Stimulated activated naive CD4-positive, alpha-beta T cell (primary cell): ENCODE measurements at places on chromosomes 12 and 14.

DNA sequence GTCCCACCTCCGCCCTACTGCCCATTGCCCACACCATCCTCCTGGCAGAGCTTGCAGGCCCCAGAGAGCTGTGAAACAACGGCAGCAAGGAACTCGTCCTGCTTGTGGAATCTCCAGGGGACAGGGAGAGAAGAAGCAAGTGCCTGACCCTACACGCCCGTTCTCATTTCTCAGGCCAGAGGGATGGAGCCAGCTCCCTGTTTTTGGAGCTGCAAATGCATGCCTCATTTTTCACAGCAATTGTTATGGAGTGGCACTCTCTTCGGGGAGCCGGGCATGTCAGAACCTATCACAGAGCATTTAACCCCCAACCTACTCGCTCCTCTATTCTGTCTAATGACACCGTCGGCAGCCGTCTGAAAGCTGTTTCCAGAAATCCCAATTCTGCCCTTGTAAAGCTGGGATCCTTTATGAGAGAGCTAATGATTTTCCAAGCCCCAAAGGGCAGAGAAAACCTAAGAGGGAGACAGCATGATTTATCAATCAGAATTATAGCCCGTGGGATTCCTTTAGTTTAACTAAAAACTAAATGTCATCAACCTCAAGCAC, 222.3 kb upstream of the NOS1 start:
- DNase-seq = no peak

- no peak for DNase-seq
These were observed 17.0 kb upstream of the TAS2R14 start for GRCh38 chr12:10956085-10956484.

DNA sequence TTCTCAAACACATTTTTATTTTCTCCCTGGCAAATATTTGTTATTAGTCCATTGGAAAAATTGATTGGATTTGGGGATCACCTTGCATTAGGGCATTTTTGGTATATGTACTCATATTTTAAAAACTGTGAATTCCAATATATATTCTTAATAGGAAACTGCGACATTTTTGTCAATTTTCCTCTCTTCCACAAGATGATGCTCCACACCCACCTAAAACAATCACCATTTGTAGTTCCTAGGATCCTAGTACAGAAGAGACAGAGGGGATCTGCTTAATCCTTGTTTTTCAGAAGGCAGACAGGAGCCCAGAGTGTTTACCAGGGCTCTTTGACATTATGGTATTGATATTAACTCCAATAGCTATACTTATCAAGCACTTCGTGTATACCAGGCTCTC, 22.8 kb upstream of the OASL start:
- DNase-seq = no peak

DNA sequence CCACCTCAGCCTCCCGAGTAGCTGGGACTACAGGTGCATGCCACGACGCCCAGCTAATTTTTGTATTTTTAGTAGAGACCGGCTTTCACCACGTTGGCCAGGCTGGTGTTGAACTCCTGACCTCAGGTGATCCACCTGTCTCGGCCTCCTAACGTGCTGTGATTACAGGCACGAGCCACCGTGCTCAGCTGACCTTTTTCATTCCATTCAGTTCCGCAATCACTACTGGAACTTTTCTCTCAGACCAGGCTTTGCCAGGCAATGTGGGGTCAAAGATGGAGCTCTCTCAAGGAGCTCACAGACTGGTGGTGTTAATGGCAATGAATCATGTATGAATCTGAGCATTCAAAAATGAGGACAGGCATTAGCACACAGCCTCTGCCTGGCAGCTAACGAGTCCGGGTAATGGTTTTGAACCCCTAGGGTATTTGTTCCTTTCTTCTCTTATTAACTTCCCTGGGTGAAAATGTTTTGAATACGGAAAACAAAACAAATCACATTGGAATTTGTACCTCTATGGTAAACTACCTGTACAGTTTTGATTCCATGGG, 9.4 kb upstream of the TCHP start:
- no peak for DNase-seq

- DNase-seq = no peak
These were observed 2.0 kb upstream of the SOAT2 start for GRCh38 chr12:53101266-53101665.

DNA sequence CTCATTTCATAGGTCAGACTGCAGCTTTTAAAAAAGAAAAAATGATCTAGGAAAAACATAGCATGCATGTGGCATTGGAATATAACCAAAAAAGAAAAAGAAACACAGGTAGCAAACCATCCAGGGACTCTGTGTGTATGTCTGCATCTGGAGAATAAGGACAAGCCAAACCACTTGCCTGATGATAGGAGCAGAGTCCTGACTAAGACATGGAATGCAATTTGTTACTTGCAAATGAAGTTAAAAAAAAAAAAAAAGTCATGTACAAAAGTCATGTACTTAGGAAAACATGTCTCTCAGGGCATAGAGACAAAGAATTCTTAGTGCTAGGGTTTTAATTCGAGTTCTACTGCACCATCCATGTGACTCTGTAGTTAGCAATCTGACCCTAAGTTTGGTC, 15.9 kb downstream of the TSPAN11 start:
- DNase-seq = no peak

DNA sequence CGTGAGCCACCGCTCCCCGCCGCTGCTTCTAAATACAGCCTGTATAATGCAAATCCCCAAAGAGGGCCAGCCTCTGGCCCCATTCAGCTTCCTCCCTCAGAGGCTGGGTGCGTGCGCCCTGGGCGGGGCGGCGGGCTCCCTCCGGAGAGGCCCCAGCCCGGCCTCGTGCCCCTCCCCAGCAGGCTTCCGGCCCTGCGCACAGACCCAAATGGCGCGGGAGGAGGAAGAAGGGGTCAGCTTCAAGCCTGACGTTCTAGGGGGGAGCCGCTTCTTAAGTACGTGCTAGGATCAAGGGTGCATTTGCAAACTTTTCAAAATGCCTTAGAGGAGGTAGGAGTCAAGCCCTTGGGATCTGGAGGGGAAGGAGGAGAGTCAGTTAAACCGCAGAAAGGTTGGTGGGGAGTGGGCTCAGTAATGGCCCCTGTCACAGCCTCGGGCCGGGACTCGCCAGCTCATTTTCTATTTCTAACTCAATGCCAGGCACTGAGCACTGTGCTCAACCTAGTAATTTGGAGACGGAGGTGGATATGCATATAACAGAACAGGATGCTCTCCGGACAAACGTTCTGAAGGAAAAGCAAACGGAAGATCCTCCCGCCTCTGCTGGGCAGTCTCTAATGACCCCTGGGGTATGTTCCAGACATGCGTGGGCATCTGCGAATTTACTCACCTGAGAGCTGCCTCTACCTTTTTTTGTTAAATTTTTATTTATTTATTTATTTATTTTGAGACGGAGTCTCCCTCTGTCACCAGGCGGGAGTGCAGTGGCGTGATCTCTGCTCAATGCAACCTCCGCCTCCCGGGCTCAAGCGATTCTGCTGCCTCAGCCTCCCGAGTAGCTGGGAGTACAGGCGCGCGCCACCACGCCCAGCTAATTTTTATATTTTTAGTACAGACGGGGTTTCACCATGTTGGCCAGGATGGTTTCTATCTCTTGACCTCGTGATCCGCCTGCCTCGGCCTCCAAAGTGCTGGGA, 32.3 kb downstream of the NINJ2 start:
- peak; percentile 51 for DNase-seq

DNA sequence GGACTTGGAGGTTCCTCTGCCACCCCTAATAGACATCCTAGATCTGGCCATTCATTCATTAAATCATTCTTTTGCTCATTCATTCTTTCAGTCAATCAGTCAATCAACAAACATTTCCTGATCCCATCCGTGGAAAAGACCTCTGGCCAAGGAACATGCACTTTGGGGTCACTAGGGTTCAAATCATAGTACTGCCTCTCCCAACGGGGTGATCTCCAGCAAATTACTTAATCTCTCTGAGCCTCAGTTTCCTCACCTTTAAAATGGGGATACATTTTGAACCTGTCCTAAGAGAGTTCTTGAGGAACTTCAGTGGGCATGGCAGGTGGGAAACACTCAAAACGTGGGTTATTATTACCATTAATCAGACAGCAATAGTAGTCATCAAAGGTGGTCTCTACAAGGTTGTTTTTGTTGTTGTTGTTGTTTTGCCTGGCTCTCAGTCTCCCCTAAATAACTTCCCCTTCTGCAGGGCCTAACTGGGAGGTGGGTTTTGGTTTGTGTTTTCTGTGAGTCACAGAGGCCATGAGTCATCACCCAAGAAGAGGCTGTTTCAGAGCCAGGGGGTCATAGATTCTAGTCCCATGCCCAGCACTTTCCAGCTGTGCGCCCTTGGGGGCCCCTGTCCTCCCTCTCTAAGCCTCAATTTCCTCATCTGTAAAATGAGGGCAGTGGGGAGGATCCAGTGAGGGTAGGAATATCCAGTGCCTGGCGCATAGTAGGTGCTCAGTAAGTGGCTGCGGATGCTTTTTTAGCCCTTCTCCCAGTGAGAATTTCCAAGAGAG, 16.9 kb upstream of the FAM222A start:
- DNase-seq = no peak

DNA sequence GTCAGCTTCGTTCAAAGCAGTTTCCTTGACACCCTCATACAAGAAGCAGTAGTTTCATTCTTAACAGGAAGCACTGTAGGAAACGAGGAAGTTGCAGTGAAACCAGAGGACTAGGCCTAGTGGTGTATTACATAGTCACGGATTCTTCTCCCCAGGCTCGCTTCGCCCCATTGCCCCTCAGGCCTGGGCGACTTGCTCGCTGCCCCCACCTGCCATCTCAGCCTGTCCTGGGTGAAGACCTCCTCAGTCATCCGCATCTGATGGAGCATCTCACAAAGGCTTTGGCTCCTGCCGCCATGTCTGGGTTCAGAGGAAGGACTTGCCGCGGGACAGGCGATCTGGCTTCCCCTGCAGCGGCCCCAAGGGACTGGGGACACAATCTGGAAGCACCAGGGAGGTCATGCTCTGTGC, 93.5 kb downstream of the LMNTD1 start:
- DNase-seq = no peak

- no peak for DNase-seq
These were observed 89.3 kb upstream of the MED13L start for GRCh38 chr12:116366824-116367223.

DNA sequence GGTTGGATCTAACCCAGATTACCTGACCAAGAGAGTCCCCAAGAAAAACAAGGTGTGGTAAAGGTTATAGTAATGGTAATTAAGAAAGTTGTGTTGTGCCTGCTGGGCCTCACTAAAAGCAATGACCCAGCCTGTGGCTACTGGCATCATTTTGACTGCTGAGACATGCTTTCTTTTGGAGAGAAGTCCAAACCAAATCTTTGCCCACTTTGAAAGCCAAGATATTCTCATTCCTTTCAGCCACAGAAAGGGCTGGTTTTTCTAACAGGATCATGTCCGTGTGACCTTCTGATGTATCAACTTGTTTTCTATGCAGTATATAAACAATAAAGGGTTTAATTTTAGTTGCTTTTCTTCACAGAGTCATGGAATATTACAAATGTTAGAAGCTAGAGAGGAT, 388.6 kb downstream of the RAD51B start:
- DNase-seq = no peak

- DNase-seq = no peak
These were observed 273.9 kb downstream of the TRHDE start for GRCh38 chr12:72546106-72546505.

- DNase-seq = peak; percentile 77
These were observed 2.6 kb upstream of the P3H3 start for GRCh38 chr12:6825398-6826124.

- no peak for DNase-seq
These were observed 84.0 kb downstream of the CCDC88C start for GRCh38 chr14:91333650-91334039.

DNA sequence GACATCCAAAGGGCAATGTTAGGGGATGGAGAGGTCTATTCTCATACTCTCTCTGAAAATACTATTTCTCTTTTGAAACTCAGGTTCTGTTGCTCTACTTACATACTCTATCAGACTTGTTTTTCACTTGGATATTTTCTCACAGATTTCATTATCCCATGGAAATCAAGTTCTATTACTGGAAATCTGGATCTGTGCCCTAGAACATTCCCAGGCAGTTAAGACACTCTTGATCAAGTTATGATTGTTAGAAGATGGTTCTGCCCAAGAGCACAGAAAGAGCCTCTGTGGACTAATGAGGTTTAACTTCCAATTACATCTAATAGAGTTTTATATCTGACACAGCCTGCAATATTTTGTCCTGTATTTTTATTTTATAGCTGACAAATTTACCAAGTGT, 591.0 kb upstream of the ATP2B1 start:
- no peak for DNase-seq

DNA sequence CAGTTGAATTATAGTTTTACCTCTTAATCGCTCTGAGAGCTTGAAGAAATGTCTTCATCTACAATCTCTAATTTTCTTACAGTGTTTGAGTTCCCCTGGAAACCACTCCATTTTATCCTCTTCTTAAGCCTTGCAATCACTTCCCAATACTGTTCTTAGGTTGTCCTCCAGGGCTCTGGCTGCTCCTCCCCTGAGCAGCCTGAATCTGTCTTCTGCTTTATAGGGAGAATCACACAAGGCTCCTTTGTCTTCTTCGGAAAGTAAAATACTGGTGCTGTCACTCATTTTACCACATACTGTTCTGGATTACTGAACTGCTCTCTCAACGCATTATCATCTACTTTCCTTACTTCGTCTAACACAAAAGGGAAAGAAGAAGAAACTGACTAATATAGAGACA, 133.7 kb downstream of the MDGA2 start:
- DNase-seq = no peak

DNA sequence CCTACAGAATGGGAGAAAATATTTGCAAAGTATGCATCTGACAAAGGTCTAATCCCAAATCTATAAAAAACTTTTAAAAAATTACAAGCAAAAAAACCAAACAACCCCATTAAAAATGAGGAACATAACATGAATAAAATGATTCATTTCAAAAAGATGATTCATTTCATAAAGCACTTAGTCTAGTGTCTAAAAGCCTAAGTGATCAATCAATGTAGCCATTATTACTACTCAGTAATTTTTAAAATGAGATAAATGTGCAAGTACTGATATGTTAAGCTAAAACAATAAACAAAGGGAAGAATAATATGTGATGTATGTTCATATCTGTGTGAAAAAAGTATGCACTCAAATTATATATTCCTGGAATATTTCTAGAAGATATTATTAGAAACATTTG, 119.1 kb upstream of the GARIN6 start:
- DNase-seq = no peak

- no peak for DNase-seq
These were observed 112.7 kb downstream of the SLC16A7 start for GRCh38 chr12:59708484-59708883.

DNA sequence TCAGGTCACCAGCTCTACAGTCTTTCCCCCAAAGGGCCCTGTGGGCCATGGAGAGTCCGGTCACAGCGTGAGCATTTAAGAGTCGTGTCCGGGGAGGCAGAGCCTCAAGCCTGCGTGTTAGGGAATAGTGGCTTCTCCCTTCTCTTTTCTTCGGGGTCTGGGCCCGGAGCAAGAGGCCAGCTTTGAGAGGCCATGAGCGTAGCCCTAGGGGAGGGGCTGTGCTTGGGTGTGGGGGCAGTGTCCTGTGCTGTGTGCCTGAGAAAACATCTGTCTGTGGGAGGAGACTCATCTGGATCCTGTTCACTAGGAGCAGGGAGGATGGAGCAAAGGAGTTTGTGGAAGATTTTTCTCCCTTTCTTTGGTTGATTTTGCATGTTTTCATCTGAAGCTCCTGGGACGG, 5.3 kb downstream of the LRP1-AS start:
- DNase-seq = no peak

- no peak for DNase-seq
These were observed 50.7 kb downstream of the BCAT1 start for GRCh38 chr12:24898185-24898584.
